Activated gamma-delta T cell (primary cell): ENCODE measurements at places on chromosomes 12 and 14.

- DNase-seq = no peak
These were observed 430.1 kb downstream of the AEBP2 start for GRCh38 chr12:19869413-19869812.

DNA sequence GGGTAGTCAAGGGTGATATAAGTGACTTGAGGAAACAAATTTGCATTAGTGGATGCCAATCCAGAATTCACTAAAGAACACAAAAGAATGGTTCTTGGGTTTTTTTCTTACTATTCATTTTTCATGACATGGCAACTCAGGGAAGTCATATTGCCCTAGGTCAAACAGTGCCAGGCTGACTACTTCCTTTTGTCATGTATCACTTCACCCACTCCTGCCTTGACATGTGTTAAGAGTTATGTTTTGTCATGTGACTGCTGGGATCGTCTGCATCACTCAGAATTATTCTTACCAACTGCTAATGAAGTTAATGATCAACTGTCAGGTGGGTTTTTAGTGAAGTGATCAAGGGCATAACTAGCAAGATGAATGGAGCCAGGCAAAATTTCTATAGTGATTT lies 74.2 kb downstream of the PRORP start:
- DNase-seq = no peak

DNA sequence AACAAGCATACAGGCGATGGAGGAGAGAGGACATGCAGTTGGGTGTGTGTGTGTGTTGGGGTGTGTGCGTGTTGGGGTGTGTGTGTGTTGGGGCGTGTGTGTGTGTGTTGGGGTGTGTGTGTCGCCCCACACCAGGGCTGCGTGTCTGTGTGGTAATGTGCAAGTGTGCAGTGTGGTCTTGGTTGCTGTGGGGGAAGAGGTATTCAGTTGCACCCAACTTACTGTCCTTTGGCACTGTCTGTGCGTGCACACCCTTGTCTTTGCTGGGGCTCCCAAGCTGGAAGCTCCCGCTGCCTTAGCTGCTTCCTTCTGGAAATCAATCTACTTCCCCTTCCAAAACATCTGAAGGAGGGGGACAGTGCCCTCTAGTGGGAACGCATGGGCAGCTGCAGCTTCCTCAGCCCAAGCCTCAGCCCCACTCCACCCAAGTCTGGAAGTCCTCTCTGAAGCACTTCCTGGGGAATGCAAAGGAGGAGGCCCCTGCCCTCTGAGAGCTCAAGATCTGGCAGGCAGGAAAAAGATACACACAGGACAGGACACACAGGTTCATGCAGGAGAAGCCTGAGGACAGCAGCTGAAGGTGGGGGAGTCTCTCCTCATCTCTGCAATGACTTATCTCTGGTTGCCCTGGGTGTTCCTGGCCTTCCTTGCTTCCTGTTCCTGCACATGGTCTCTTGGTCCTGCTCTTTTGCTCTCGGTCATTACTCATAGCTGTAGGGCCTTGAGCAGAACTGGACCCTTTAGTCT lies 13.1 kb downstream of the ASIC1 start:
- DNase-seq = no peak

GRCh38 chr14:37493606-37494005 lies 101.4 kb downstream of the FOXA1 start:
- no peak for DNase-seq

DNA sequence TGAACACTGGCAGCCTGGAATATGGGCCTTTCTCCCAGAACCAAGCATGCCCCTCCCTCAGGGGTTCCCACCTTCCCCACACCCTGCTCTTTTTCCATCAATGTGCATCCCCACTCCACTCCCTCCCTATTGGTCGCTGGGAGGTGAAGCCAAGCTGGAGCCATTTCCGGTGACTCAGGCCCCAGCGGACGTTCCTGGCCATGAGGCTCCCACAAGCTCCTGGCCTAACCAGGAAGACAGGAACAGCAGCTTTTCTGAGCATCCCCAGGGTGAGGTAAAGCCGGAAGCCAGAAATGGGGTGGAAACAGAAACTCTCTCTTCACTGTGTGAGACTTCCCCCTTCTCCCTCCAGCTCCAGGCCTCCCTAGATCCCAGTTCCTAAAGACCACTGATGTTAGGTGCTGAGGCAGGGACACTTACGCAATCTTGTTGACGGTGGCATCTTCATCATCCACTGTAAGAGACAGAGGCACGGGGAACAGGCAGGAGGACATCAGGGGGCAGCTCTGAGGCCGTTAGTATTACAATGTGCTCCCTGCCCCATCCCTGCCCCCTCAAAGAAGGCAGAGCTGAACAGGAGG lies 5.1 kb downstream of the LMBR1L start:
- no peak for DNase-seq

DNA sequence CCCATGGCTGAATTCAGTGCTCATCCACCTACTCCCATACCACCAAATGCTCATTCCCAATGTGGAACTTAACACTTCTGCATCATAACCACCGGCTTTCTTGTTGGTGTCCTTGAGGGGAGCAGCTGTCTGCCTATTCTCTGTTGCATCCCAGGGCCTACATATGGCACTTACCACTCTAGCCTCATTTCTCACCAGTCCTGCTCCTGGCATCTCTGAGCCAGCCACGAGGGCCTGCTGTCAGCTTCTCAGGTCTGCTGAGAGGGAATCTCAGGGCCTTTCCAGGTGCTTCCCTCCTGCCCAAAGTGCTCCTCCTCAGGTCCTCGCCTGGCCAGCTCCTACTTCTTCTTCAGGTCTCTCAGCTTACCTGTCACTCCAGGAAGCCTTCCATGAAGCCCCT lies 24.0 kb upstream of the RND1 start:
- no peak for DNase-seq

DNA sequence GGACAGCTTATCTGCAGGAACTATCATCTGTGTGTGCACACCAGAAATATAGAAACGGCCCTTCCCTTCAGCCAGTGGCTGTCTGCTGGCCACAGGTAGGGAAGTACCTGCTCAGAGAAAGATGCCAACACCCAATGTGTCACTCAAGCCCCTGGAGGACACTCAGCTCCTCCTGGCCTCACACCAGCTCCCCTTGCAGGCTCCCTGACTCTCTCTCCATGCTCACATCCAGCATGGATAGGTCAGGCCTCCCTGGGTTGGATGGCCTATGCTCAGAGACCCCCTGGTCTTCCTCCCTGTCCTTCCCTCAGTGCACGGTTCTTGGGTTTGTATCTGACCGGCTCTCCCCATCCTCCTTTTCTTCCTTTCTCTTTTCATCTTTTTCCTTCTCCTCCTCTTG lies 202.1 kb downstream of the BCL11B start:
- DNase-seq = no peak

- DNase-seq = no peak
These were observed 6.1 kb downstream of the ERBB3 start for GRCh38 chr12:56086096-56086495.

- DNase-seq = no peak
These were observed 19.3 kb downstream of the GXYLT1 start for GRCh38 chr12:42125388-42125767.

DNA sequence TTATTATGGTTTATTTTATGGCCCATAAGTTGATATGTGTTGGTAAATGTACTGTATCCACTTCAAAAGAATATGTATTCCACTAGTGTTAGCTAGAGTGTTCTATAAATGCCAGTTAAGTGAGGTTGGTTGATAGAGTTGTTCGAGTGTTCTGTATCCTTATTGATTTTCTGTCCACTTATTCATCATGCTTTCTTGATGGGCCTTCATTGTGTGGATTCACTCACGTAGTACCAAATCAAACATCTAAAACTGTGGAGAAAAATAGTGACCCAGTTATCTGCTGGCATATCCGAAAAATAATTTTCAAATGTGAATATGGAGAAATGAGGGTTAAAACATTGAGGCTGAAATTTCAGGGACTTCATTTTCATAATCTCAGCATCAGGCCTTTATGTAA lies 230.4 kb downstream of the TRHDE start:
- no peak for DNase-seq

- no peak for DNase-seq
These were observed 30.6 kb downstream of the SCAF11 start for GRCh38 chr12:45959728-45960127.

DNA sequence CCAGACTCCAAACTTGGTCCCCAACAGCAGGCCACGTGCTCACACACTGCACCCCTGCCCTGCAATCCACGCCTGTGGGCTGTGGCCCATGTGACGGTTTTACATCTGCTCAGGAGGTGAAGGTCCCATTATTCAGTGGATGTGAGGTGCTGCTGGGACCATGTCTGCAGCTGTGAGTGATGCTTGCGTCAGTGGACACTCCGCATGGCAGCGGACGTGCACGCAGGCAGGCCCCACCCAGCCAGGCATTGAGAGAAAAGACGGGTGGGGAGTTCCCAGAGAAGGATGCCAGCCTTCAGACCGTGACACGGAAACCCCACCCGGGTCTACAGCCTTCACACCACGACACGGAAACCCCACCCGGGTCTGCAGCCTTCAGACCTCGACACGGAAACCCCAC lies 67.6 kb downstream of the NOC4L start:
- DNase-seq = peak; percentile 44

- no peak for DNase-seq
These were observed 1.6 kb upstream of the RPS26 start for GRCh38 chr12:56040151-56040550.

DNA sequence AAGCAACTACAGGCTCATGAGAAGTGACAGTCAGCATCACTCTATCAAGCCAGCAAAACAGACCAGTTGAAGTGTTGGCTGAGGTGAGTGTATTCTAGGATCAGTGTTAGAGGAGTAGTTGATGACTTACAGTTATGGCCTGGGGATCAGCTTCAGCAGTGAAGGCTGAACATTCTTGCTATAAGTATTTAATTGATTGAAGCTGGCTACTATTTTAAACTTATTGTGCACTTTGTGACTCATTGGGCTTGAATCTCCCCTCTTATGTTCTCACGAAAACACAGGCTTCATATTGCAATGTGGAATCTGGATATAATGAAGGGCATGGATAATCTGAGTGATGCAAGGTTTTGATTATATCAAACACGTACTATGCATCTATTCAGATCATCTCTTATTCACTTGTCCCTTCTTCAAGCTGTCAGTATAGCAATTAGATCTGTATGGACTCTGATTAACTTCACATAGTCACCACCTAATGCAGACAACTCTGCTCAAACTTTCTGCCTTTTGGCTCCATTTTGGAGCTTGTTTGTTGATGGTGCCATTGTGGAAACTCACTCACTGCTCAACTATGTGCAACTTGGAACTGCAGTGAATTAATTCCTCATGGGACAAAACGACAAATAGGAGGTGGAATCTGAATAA lies 309.2 kb downstream of the SLC16A7 start:
- no peak for DNase-seq

GRCh38 chr12:42853370-42854140 lies 264.0 kb upstream of the PRICKLE1 start:
- no peak for DNase-seq

DNA sequence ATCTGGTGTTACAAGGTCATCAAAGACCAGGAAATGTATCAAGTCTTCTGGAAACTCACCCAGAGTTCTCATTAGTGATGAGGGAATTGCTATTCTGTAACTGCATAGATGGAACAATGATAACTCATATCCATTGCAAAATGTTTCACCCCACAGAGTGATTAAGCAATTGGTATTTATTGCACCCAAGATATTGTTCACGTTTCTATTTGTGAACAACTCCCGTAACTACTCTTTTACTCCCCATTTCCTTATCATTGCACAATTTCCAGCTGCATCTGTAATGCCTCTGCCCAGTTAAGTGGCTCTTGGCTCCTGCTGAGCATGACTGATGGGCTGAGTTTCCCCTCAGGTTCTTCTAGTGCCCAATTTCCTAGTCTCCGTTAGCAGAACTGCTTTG lies 108.7 kb upstream of the PRICKLE1 start:
- DNase-seq = no peak

DNA sequence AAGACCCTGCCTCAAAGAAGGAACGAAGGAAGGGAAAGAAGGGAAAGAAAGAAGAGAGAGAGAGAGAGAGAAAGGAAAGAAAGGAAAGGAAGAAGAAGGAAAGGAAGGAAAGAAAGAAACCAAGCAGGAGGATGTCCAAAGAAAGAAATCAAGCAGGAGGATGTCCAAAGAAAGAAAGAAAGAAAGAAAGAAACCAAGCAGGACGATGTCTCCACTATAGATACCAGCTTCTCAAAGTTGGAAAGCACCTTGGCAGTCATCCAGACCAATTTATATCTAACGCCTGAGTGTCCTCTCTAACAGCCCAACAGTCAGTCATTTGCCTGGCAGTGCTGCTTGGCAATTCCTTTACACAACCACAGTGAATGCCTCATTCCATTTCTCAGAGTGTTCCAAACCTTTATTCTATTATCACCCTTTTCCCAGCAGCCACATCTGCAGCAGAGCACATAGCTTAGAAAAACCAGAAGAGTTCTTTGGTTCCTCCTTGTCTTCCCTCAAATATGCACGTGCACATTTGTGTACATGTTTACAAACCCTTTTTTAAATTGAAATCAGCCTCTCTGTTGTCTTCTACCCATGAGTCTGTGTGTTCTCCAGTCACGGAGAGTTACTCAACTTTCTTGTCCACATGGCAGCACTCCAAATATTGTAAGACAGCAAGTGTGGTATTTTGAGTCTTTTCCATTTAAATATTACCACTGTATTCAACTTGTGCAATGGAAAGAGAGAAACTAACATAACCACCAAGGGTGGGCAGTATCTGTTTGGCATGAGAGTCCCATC lies 138.4 kb downstream of the STXBP6 start:
- DNase-seq = no peak

DNA sequence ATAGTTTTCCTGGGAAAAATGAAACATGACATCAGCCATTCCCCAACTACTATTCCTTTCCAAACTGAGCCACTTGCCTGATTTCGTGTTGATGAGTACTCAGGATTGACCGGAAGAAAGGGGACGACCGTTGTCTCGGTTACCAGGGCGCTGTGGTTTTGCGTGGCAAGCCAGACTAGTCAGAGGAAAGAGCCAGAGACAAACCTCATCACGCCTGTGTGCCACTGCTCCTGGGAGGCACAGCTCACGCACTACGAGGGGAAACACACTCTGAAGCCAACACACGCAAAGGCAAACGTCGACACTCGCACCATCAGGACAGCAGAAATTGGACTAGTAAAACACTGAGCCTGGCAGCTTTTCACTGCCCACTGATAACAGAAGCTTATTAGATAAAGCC lies 35.0 kb downstream of the GIT2 start:
- DNase-seq = no peak

DNA sequence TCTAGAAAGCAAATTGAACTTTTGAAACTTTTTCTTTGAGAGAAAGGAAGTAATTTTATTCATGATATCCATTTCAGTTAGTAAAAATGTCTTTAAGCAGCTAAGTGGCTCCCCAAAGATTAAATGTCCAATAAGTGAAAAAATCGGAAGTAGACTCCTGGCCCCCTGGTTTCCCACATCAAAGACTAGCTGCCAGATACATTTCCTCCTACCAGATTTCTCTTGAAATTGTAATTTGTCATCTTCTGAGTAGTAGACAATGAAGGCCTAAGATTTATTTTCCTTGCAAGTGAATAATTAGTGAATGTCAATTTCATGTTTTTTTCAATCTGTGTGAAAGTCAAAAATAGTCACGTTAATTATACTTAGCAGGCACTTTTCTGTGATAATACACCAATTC lies 321.9 kb downstream of the SYT1 start:
- DNase-seq = no peak
